CD4-positive, alpha-beta T cell (primary cell): ENCODE measurements at places on chromosomes 3 and 15.

GRCh38 chr3:6697285-6697684 is 163.6 kb upstream of the GRM7 start:
- H3K4me1 ChIP-seq: no peaks in the 10 kb centered on the region
- H3K27ac ChIP-seq: no peak overlapping the region
- H3K36me3 ChIP-seq: no peaks in the 10 kb centered on the region
- H3K27me3 ChIP-seq: no peaks in the 10 kb centered on the region
- DNase-seq: no peak

DNA sequence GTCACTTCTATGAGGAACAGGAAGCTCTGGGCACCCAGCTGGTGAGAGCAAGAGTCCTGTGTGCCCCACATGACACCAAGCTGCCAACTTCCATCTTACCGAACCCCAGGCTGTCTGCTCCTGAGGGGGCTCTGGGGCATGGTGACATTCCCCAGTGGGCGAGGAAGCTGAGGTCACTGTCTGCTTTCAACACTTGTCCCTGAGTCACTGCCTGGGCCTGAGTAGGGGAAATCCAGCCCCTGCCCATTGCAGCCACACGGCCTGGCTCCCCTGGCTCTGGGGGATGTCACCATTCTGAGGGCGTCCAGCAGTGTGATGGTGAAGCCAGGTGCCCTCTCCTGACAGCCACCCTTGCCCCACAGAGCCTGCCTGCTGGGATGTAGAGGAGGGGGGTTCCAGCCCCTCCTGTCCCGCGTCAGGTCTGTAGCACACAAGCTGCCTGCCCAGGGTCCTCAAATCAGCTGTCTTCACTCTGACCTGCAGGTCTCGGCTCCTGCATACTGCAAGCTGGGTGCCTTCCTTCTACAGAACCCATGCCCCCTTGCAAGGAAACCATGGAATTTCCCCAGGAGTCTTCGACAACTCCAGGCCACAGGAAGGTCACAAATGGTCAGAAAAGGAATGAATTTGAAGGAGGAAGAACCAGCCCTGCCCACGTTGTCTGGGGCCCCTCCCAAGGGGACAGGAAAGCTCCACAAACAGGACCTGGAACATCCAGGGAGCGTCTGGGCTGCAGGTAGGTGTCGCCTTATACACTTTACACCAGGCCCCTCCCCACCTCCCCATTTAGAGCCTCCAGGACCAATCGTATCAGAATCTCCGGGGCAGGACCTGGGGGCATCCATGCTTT is 69.9 kb upstream of the GATM start:
- no peak overlapping the region for H3K4me3 ChIP-seq
- H3K27me3 ChIP-seq: no peaks in the 10 kb centered on the region
- DNase-seq: peak; percentile 78
- no peak overlapping the region for H3K27ac ChIP-seq

DNA sequence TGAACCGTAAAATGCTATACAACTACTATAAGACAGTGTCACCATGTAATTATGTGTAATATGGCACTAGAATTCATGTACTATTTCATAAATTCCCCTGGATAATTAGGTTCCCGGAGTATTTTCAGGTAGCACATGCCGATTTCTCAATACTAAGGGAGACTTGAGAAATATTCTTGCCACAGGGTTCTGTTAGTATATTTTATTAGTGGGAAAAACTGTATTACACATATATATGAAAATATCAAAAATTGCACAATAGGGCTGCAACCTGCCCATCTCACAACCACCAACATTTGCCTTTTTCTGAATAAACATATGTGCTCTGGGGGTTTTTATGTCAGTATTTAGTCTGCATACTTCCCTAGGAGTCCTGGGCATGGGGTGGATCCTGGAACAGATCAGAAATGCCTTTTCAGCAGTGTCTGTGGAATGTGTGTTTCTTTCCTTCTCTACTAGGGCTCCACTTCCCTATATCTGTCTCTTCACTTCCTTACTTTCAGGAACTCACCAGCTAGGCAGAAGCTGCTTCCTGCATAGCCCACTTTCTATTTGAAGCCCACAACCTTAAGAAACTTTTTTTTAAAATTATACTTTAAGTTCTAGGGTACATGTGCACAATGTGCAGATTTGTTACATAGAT is 87.5 kb downstream of the RPL39L start:
- no peaks in the 10 kb centered on the region for H3K27me3 ChIP-seq
- H3K4me1 ChIP-seq: peaks cover 30% of the 10 kb centered on the region
- peaks cover 55% of the 10 kb centered on the region for H3K36me3 ChIP-seq
- no peak for DNase-seq

DNA sequence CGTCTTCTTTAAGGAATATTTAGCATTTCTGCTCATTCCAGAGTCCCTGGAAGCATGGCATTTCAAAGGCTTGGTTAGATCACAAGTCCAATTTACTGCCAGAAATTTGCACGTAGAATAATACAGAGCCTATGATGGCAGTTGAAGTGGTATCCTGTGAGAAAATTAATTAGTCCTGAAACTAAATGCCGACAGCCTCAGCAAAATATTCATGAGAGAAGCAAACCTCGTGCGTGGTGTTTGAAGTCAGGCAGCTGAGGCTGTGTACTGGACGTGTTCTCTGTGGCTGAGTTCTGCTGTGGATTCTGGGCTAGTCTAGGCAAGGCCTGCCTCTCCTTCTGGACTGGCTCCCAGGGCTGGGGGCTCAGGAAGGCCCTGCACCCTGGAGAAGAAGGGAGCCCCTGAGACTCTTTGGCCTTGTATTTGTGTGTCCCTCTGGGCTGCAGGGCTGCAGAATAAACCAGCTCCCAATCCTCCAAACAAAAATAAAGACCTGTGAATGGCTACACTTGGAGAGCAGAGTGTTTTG is 106.6 kb downstream of the APBA2 start:
- DNase-seq: no peak
- H3K4me3 ChIP-seq: no peak overlapping the region
- no peaks in the 10 kb centered on the region for H3K27me3 ChIP-seq
- peaks cover 13% of the 10 kb centered on the region for H3K36me3 ChIP-seq
- H3K27ac ChIP-seq: no peak overlapping the region
- H3K4me1 ChIP-seq: peaks cover 37% of the 10 kb centered on the region

DNA sequence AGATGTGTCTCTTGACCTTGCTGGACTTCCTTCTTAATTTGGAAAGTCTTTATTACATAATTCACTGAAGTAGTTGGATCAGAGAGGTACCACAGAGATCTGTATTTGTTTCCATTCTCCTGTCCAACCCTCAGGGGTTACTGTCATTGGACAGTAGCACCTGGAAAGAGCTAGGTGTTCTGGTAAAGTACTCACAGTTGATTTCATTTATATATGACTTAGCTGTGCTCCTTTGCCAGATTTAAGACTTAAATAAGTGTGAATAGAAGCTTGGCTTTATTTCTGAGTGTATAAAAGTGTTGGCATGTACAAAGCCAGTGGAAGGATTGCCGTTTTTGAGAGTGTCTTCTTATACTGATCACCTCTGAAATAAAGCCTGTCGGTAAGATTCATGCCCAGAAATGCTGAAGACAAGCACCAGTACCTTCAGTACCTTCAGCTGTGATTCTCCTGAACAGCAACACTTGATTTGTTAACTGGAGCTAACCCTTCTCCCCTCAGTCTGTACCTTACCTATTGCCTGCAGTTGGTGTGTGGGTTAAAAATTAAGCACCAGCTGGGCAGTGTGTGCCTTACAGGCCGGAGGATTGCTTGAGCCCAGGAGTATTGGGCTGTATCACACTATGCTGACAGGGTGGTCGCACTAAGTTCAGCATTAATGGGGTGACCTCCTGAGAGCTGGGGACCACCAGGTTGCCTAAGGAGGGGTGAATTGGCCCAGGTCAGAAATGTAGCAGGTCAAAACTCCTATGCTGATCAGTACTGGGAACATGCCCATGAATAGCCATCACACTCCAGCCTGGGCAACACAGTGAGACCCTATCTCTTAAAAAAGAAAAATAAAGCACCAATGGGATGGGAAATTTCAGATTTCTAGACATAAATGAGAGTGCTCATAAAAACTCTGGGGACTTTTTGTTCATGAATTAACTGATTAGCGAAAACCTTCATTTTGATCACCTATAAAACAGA is 197.7 kb downstream of the FNDC3B start:
- no peak for DNase-seq
- no peaks in the 10 kb centered on the region for H3K27me3 ChIP-seq

DNA sequence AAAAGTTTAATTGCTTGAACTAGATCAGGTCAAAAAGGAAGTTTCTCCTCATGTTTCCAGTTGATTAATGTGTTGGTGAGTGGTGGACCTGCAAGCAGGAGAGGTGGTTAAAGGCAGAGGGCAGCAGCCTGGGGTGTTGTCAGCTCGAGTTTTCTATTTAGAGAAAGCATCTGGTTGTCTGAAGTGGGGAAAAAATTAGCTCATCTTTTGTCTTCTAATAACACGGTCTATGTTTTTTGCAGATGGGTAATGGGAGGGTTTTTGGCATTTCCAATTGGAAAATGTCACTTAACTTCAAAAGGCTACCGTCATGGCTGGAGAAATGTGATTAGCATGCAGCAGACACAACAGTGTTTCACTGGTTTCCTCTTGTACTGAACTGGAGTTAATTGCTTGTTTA is 122.6 kb downstream of the ITPR1 start:
- H3K4me1 ChIP-seq: no peaks in the 10 kb centered on the region
- no peaks in the 10 kb centered on the region for H3K36me3 ChIP-seq
- no peak for DNase-seq
- no peak overlapping the region for H3K27ac ChIP-seq
- no peaks in the 10 kb centered on the region for H3K27me3 ChIP-seq

DNA sequence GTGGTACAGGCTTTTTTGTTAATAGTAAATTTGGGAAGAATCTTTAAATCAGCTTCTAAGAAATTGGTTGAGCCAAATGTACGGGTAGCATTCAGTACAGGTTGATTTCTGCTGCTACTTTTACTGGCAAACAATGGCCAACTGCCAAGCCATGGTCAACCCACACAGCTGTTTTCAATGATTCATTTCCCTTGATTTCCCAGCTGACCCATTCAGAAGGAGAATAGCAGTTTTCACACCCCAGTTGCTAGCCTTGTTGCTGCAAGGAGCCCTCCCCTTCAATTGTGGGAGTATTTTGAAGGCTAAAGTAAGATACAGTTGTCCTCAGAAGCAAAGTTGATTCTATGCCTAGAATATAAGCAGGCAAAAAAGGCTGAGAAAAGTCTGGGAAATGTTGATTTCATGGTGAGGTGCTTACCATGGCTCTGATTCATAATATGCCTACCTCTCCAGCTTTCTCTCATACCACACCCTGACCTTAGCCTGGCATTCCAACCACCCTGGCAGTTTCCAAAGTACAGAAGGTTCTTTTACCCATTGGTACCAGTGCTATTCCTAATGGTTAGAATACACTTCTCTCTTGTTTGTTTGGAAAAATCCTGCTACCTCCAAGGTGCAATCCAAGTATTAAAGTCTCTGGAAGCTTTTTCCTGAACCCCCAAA is 320.3 kb upstream of the TGFBR2 start:
- no peak overlapping the region for H3K27ac ChIP-seq
- no peak overlapping the region for H3K4me3 ChIP-seq
- no peaks in the 10 kb centered on the region for H3K4me1 ChIP-seq

DNA sequence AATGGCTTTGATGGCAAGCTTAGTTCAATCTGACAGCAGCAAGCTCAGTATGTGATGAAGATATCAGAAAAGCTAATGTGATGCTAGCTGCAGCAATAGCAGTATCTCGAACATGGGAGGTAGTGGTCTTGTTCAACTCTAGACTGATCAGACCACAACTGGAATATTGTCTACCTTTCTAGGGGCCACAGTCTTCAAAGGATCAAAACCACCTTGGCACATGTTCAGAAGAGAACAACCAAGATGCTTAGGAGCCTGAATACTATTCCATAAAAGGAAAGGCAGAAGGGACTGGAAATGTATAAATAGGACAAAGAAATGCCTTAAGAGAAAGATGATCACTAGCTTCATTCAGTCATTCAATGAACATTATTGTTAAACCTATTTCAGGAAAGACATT is 2.3 kb downstream of the C3orf70 start:
- H3K27ac ChIP-seq: no peak overlapping the region
- H3K36me3 ChIP-seq: no peaks in the 10 kb centered on the region
- no peak overlapping the region for H3K4me3 ChIP-seq
- peaks cover 9% of the 10 kb centered on the region for H3K4me1 ChIP-seq
- no peak for DNase-seq
- H3K27me3 ChIP-seq: peaks cover 65% of the 10 kb centered on the region
